ENCODE measurements at places on chromosomes 5 and 9. TPM values are rescaled to one million over a fixed set of nuclear protein-coding genes. Genes with fewer than 3 reads are reported as not detected.

ARHGEF39 gene
- 11.8 TPM for total RNA-seq

DNA sequence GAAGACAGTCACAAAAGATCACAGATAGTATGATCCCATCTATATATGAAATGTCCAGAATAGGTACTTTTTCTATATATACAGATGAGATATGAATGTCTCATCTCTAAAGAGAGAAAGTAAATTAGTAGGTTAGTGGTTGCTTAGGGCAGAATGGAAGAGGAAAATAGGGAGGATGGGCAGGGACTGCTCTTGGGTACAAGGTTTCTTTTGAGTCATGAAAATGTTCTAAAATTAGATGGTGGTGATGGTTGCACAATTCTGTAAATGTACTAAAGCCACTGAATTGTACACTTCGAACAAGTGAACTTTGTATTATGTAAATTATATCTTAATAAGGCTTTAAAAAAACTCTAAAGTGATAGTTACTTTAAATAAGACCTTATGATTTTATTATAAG is 59.6 kb upstream of the GRAMD2B start:
- peaks cover 3% of the 10 kb centered on the region for H3K27me3 ChIP-seq
- H3K4me1 ChIP-seq = no peaks in the 10 kb centered on the region
- no peak overlapping the region for H3K27ac ChIP-seq
- H3K36me3 ChIP-seq = no peaks in the 10 kb centered on the region
- DNase-seq = no peak

GRCh38 chr9:93708289-93708986 is 132.1 kb downstream of the PHF2 start:
- peaks cover under 1% of the 10 kb centered on the region for H3K4me1 ChIP-seq
- H3K4me3 ChIP-seq = no peak overlapping the region
- peaks cover 9% of the 10 kb centered on the region for H3K27me3 ChIP-seq
- no peaks in the 10 kb centered on the region for H3K36me3 ChIP-seq

SLC36A2 gene
- total RNA-seq = not detected

SOHLH1 gene
- total RNA-seq = not detected

GRCh38 chr5:43137326-43137725 is 16.6 kb downstream of the ZNF131 start:
- H3K36me3 ChIP-seq = peaks cover 68% of the 10 kb centered on the region
- DNase-seq = no peak

DNA sequence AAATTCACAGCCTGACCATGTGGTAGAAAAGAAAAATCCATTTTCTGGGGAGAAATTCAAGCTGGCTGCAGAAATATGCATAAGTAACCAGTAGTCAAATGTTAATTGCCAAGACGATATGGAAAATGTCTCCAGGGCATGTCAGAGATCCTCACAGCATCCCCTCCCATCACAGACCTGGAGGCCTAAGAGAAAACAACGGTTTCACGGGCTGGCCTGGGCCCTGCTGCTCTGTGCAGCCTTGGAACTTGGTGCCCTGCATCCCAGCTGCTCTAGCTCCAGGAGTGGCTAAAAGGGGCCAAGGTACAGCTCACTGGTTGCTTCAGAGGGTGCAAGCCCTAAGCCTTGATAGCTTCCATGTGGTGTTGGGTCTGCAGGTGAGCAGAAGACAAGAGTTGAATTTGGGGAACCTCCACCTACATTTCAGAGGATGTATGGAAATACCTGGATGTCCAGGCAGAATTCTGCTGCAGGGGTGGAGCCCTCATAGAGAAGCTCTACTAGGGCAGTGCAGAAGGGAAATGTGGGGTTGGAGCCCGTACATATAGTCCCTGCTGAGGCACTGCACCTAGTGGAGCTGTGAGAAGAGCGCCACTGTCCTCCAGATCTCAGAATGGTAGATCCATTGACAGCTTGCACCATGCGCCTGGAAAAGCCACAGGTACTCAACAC is 49.7 kb downstream of the PTBP3 start:
- no peak for DNase-seq
- H3K4me3 ChIP-seq = no peak overlapping the region
- no peaks in the 10 kb centered on the region for H3K27me3 ChIP-seq
- H3K36me3 ChIP-seq = peaks cover 64% of the 10 kb centered on the region

SELENOP gene
- total RNA-seq = not detected

- H3K4me3 ChIP-seq = no peak overlapping the region
- DNase-seq = no peak
- no peaks in the 10 kb centered on the region for H3K27me3 ChIP-seq
- no peaks in the 10 kb centered on the region for H3K4me1 ChIP-seq
Observed at GRCh38 chr5:120228262-120229031, 235.7 kb upstream of the PRR16 start.

DNA sequence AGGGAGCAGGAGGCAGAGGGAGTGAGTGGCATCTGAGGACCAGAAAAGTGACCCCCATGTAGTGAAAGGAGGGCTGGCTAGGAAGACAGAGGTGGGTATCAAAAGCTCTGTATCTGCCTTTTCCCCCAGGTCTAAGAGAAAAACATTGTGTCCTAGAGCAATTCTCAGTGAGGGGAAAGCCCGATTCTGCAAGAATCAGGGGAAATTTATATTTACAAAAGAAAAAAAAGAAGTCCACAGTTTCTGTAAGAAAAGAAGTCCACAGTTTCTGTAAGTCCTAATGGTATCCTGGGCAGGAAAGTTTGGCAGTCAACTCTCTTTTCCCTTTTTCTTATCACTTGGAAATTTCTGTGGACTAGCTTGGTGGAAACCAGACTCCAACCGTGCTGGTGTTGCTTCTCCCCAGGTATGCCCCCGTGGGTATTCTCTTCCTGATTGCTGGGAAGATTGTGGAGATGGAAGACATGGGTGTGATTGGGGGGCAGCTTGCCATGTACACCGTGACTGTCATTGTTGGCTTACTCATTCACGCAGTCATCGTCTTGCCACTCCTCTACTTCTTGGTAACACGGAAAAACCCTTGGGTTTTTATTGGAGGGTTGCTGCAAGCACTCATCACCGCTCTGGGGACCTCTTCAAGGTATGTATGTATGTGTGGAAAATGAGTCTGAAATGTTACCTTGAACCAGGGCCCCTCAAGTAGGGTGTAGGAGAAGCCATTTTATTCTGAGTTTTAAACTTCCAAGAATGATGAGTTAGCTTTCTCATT is 73.0 kb downstream of the SLC1A3 start:
- no peaks in the 10 kb centered on the region for H3K4me1 ChIP-seq
- no peaks in the 10 kb centered on the region for H3K36me3 ChIP-seq
- H3K27ac ChIP-seq = no peak overlapping the region
- peaks cover 2% of the 10 kb centered on the region for H3K27me3 ChIP-seq

PCDHGC5 gene
- total RNA-seq = not detected

DNA sequence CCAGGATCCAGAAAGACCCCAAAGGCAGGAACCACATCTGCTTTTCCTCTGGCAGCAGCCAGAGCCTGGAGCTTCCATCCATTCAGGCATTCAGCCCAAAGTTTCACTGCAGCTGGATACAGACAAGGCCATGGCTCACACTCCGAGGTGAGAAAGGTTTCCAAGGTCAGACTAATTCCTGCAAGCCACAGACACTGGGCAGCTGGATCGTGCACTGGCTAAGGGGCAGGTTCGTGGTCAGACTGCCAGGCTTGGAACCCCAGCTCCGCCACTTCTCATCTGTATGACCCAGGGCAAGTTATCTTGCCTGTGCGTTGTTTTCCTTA is 36.9 kb downstream of the SPOCK1 start:
- peaks cover 19% of the 10 kb centered on the region for H3K27me3 ChIP-seq
- H3K27ac ChIP-seq = no peak overlapping the region
- H3K4me3 ChIP-seq = no peak overlapping the region
- H3K4me1 ChIP-seq = no peaks in the 10 kb centered on the region
- DNase-seq = no peak

SPEF2 gene
- 9.1 TPM for total RNA-seq

SLC6A7 gene
- not detected for total RNA-seq

BAAT gene
- total RNA-seq = not detected

DNA sequence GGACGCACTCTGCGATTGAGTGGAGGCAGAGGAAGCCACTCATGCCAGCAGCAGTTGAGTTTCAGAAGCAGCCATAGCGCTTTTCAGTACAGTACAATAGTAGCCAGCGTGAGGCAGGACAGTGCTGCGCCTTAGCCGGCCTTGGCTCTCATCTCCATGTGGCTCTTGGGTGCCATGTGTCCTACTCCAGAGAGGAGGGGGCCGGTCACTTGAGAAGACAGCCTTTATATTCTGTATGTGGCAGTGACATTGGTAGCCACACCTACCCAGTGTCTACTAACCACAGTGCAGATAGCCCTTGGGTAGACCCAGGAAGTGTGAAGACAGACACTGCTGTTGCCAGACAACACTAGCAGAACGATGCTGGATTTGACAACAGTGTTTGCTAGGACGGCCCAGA is 42.3 kb downstream of the FAM78A start:
- H3K4me3 ChIP-seq = no peak overlapping the region
- peak overlapping the region; percentile 80 for H3K27ac ChIP-seq
- DNase-seq = no peak
- H3K4me1 ChIP-seq = peaks cover 43% of the 10 kb centered on the region
- peaks cover 47% of the 10 kb centered on the region for H3K36me3 ChIP-seq

GRCh38 chr5:159451197-159452052 is 121.1 kb upstream of the IL12B start:
- no peak overlapping the region for H3K27ac ChIP-seq
- H3K27me3 ChIP-seq = peaks cover 63% of the 10 kb centered on the region

GRCh38 chr5:169696621-169697510 is 59.8 kb downstream of the DOCK2 start:
- no peak overlapping the region for H3K27ac ChIP-seq
- peaks cover 75% of the 10 kb centered on the region for H3K36me3 ChIP-seq
- no peaks in the 10 kb centered on the region for H3K27me3 ChIP-seq
- no peak for DNase-seq

CBY3 gene
- 0.35 TPM for total RNA-seq

DNA sequence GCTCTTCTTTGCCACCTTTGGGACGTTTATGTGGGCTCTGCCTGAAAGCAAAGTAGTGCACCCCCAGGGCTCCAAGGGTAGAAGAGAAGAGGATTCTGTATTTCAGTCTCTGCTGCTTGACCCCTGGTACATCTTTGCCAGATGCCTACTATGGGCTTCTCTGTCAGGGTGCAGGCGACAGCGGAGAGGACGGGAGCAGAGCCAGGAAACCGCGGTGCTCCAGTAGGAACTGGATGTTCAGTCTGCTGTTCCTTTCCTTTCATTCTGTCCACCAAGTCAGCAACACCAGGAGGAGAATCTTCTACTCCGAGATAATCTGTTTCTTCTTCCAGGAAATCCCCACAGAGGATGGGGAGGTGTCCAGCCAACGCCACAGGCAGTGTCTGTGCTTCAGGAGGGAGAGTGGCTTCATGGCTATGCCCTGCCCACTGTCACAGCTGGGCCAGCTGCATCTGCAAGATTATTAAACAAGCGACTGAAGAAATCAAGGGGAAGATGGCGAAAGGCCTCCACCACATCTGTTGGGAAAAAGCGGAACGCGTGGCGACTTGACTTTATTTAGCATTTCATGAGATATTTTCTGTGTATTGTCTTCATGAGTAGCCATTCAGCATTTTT is 398.3 kb downstream of the IRX1 start:
- DNase-seq = no peak
- no peaks in the 10 kb centered on the region for H3K36me3 ChIP-seq
- no peaks in the 10 kb centered on the region for H3K27me3 ChIP-seq
- no peak overlapping the region for H3K4me3 ChIP-seq
- H3K27ac ChIP-seq = no peak overlapping the region

DNA sequence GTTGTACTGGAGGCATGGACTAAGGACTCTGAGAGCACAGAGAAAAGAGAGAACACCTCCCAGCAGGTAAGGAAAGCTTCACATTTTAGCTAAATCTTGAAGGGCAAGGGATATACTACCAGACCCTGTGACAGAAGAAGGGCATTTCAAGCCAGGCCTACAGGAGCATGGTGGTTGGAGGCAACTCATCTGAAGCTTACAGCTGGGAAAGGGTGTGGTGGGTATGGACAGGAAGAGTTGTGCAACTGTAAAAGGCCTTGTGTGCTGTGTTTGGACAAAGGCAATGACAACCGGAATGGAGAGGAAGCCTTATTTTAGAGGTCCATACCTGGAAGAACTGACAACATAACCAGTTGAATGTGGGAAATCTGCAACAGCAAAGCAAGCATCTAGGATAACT is 31.2 kb downstream of the NIPSNAP3B start:
- H3K27ac ChIP-seq = no peak overlapping the region
- peaks cover 2% of the 10 kb centered on the region for H3K4me1 ChIP-seq
- H3K27me3 ChIP-seq = no peaks in the 10 kb centered on the region

DNA sequence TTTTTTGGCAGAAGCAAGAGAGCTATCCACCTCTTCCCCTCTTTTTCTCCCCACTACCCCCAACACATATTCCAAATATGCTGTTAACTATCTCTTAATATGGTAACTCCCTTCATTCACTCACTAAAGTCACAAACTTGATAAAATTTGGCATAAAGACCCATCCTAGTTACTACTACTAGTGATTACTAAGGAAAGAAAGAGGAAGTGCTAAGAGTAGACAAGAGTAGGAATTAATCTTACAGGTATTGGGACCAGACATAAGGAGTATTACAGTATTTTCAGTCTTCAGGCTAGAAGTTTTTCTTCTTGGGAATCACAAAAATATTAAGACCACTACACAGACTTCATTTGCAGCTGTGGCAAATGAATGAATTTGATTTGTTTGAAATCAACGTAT is 2.2 kb downstream of the ADAMTS6 start:
- H3K36me3 ChIP-seq = no peaks in the 10 kb centered on the region
- peaks cover 20% of the 10 kb centered on the region for H3K4me1 ChIP-seq
- no peak overlapping the region for H3K27ac ChIP-seq
- H3K27me3 ChIP-seq = peaks cover 5% of the 10 kb centered on the region
- DNase-seq = no peak

DNA sequence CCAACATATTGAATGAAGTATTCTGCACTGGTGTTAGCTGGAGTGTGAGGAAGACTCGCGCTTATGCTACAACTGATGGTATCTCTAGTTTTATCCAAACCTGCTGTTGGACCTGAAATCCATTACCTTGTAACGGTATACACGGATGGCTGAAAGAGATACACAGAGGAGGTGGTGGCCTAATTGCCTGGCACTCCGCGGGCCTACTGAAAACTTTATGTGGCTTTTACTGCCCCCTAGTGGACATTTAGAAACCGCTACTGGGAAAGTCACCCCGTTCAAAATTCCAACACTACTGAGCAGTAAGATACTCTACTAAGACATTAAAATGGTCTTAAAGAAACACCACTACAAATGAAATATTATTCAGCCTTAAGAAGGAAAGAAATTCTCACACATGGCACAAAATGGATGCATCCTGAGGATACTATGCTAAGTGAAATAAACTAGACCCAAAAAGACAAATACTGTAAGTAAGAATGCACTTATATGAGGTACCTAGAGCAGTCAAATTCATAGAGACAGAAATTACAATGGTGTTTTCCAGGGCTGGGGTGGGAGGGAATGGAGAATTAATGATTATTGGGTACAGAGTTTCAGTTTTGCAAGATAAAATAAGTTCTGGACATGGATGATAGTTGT is 100.4 kb downstream of the TTLL11 start:
- H3K4me3 ChIP-seq = no peak overlapping the region
- no peaks in the 10 kb centered on the region for H3K27me3 ChIP-seq
- H3K4me1 ChIP-seq = no peaks in the 10 kb centered on the region

TMEM174 gene
- not detected for total RNA-seq

DMRT3 gene
- not detected for total RNA-seq

GRCh38 chr5:133298447-133298846 is 246.6 kb downstream of the HSPA4 start:
- no peaks in the 10 kb centered on the region for H3K27me3 ChIP-seq
- H3K4me1 ChIP-seq = peaks cover 10% of the 10 kb centered on the region
- peak; percentile 21 for DNase-seq
- H3K4me3 ChIP-seq = no peak overlapping the region

MUSK gene
- not detected for total RNA-seq
